ENCODE measurements at places on chromosomes 7 and 10.

- DNase-seq: peak; percentile 51
Measured at GRCh38 chr7:100584683-100585510, 1.0 kb downstream of the LRCH4 start.

- DNase-seq: no peak
Measured at GRCh38 chr7:86431761-86432160, 211.9 kb upstream of the GRM3 start.

GRCh38 chr7:116259871-116260440 is 49.6 kb downstream of the TES start:
- DNase-seq: peak; percentile 98

GRCh38 chr10:67788028-67788886 is 49.7 kb downstream of the DNAJC12 start:
- no peak for DNase-seq

Measured in mammary epithelial cell (primary cell).